Fibroblast of skin of right biceps (primary cell): ENCODE measurements at places on chromosomes 11 and 22.
A peak's percentile ranks its signal among the peaks of the same experiment; 100 is the strongest.

GRCh38 chr11:44621140-44621681 is 55.7 kb downstream of the CD82 start:
- DNase-seq, result peak; percentile 60

DNA sequence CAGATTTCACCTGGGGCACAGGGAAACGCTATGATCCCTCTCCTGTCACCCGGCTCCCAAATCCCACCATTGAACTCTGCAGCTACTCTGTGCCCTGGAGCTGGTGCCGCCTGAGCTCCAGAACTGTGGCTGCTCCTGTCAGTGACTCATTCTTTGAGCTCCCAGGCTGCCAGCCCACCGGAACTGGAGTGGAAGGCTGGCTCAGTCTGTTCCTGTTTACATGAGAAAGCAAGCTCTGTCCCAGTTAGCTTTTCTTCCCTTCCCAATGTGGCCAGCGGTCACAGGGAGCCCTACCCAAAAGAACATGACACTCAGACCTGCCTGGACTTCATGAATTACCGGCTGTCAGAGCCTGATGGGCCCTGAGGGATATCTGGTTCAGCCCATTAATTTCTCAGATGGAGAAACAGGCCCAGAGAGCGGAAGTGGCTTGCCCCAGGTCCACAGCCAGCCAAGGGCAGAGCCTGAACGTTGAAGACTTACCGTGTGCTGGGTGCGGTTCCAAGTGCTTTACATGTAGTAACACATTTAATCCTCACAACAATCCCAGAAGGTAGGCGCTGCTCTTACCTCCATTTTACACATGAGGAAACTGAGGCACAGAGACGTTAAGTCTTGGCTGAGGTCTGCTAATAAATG is 23.8 kb upstream of the IGSF22 start:
- DNase-seq, result peak; percentile 62

DNA sequence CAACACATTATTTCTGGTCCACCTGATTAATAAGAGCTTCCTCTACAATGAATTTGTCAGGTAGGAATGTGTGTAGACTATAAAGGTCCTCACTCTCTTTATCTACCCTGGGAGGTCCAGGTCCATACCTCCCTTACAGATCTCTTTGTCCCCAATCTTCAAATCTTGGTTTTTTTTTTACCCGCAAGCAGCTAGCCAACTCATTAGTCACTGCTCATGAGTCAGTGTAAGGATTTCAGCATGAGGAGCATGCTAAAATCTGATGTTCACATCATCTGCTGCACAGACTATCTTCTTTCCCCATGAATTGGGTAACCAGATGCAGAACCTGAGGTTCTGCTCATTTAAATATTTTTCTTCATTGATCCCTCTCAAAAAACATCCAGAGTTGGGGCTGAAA is 397.0 kb upstream of the ISX start:
- DNase-seq, result peak; percentile 65

DNA sequence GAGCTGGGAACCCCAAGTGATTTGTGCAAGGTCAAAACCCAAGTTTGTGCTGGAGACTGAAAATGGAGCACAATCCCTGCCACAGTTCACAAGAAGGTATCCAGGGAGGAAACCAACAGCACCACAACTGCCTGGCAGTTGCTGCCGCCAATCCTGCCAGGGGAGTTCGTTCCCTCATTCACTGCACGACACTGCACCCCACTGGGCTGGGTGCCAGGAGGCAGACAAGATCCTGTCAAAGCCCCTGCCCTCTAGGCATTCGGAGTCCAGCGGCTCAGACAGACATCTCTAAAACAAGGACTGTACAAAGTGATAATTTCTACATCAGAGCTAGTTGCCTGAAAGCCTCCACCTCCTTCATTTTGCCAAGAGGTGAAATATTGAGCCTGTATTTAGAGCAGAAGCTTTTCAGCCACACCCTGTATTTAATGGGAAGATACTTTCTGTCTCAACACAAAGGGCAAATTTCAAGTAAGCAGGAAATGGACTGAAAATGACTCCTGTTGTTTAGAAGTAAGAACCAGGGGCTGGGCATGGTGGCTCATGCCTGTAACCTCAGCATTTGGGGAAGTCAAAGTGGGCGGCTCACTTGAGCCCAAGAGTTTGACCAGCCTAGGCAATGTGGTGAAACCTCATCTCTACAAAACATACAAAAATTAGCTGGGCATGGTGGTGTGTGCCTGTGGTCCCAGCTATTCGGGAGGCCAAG is 277.4 kb upstream of the NARS2 start:
- DNase-seq, result no peak

DNA sequence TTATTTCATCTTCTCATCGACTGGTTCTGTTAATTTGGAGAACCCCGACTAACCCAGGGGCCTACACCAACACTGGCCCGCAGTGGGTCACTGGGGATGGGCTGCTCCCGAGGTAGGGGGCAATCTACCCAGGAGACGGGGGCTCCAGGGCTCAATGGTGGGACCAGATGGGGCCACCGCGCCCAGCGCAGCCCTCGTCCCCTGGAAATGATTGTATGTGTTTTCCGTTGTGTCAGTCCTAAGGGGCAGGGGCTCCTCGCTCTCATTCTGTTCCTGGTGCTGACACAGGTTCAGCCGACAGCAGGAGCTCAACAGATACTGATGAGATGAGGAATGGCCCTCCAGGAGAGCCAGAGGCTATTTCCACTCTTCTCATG is 20.7 kb downstream of the A4GALT start:
- no peak for DNase-seq
